ENCODE measurements at places on chromosomes 1 and 21.

DNA sequence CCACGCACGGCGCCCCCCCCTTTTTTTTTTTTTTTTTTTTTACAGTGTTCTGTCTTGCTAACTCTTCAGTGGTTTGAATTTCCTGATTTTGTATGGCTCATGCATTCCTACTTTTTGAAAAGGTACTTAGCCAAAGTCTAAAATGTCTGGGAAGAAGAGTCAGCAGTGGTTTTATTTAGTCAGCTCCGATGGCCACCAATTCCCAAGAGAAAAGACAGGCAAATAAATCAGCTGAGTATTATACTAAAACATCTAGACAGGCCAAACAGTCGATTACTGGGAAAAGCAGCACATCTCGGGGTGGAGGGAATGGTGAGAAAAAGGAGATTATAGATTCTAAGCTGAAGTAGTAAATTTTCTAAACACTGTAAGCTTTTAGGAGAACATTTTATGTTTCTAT lies 192.5 kb upstream of the ZRANB2 start:
- DNase-seq = no peak

- no peak for DNase-seq
Observed at GRCh38 chr21:31927689-31928353, 55.0 kb downstream of the HUNK start.

DNA sequence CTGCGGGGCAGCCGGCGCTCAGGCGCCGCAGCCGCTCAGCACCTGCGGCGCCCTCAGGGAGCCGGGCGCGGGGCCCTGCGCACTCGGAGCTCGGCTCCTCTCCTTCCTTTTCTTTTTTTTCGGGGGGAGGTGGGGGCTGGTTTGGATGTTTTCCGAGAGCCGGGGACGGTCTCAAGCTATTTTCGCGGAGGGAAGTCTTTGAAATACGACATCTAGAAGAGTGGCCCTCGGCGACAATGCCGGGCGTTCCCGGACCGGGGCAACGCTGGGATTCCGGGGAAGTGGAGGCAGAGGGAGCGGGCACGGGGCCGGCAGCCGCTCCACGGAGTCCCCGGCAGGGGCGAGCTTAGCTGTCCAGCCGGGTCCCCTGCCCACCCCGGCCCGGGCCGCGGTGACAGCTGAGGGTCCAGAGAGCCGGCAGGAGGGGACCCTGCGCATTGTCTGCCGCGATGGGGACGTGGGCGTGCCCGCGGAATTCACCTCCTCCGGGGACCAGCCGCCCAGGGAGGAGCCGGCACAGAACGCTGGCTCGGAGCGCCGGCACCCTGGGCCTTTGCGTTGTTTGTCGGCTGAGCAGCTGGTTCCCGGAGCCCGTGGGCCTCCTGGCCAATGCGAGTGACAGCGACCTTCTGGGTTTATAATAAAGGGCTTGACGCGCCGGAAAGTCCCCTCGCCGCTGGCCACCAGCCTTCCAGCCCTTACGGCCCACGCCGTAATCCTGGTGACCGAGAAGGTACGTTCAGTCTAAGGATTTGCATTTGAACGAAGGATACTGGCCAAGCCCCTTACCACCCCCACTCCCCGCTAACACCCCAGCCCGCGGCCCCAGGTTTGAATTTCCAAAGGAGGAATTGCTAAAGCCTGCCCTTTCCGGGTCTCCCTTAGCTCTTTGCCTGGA lies 582 bp downstream of the SLC37A1 start:
- DNase-seq = peak; percentile 68

DNA sequence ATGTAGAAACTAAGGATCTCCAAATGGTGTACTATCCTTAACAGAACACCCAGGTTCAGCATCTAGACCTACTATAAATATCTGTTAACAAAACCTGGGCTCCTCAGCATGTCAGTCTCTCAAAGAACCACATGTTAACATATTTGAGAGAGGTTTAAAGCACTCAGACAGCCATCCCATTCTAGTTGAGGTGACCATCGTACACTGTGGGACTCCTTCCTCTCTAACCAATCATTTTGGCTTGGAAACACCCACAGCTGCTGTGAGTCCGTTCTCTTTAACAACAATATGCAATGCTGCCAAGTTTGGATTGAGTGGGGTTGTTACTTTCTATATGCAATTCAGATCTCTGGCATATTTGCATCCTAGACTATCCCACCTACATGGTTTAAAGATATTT lies 105.8 kb downstream of the MRPL39 start:
- peak; percentile 39 for DNase-seq

- DNase-seq = no peak
Observed at GRCh38 chr1:94713472-94714141, 106.5 kb upstream of the SLC44A3 start.

DNA sequence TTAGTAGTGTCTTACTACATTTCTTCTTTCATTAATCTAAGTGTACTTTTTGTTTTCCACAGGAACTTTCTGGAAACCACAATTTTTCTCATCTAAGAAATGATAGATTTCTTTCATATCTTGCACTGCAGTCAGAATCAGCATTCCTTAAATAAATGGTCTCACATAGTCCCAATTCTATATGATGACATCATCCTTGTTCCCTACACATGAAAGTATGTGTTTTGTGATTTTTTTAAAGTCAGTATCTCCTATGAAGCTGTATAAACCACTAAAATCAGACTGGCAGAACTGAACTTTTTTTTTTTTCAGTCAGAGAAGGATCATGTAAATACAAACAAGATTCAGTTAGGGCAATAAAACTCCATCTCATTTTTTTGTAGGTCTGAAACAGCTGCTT lies 742.6 kb upstream of the CXADR start:
- no peak for DNase-seq

- DNase-seq = no peak
Observed at GRCh38 chr1:221435504-221435904, 306.4 kb downstream of the DUSP10 start.

GRCh38 chr1:192488058-192488457 lies 87.5 kb upstream of the RGS1 start:
- DNase-seq = no peak

DNA sequence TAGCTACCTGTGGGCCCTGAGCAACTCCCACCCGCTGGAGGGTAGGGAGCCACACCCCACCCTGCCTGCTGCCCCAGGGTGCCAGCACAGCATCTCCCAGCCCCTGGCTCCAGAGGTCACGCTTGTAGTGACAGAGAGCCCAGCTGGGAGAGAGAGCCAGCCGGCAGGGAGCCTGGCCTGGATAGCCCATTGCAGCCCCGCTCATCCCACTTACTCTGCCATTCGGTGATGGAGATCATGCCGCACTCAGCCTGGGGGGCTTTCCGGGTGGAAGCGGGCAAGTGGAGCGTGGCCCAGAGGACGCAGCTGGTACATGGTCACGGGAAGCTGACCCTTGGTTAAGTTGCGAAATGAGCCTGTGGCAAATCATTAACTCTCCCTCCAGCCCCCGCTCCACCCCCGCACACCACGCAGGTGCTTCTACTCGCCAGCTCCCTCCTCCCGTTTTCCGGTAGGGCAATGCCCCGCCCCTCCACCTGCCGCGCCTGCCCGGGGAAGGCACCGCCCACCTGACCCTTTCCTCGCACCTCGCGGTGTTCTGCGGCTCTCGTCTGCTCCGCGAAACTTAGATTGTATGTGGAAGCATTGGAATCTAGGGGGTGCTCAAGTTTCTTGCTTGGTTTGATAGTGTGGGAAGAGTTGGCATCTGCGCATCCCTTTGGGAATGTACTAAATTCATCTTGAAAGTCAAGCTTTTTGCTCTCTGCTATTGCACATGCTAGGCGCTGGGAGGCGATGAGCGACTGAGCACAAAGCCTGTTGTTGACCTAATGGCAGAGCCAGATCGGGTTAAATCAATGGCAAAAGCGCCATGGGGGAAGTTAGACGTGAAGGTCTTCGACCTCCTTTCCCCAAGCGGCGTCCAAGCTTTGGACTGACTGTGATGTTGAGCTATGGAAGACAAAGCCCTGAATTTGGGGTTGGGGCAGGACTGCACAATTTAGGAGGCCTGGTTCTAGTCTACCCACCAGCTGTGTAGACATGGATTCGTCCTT lies at the start of gene GOLT1A:
Gene GOLT1A (minus strand): TSS at position 321 of the 995 bp plus-strand sequence. CDS start 82 bp downstream, at position 239.
- DNase-seq = peak; percentile 32

DNA sequence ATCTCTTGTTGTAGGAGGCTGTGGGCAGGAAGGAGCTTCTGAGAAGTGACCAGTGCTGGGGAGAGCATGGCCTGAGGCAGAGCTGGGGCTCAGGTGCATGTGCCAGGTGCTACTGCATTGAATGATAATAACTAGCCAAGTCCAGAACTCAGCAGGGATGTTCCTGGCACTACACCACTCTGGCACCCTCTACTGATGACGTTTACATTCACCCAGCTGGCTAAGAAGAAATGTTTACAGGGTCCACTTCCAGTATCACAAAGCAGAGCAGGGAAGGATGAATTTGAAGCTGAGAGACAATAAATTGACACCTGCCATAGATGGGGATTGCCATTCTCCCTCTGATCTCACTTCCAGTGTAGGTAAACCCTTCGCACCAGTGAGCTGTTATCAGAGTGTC lies 411.8 kb downstream of the SETD4 start:
- no peak for DNase-seq

GRCh38 chr21:42906233-42906632 lies 13.1 kb downstream of the NDUFV3 start:
- DNase-seq = no peak

DNA sequence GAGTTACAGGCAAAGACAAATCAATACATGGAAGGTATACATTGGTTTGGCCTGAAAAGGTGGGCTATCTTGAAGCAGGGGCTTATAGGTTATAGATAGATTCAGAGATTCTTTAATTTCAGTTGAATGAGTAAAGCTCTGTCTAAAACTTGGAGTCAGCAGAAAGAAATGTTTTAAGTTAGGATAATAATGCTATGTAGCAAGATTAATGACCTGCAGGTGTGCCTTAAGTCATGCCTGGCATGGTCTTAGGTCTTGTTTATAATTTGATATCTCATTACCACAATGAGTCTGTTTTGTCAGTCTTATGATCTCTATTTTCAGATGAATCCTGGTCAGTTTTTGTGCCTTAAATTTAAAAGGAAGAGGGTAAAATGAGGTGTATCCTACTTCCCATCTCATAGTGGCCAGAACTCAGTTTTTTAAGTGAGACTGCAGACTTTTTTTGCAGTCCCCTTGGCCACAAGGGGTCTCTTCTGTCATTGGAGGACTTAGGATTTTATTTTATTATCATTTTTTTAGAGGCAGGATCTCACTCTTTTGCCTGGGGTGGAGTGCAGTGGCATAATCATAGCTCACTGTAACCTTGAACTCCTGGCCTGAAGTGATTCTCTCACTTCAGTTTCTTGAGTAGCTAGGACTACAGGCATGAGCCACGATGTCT lies 21.3 kb upstream of the PGBD2 start:
- no peak for DNase-seq

- DNase-seq = peak; percentile 32
Observed at GRCh38 chr1:224435318-224435763, 744 bp upstream of the WDR26 start.

GRCh38 chr1:17118706-17119075 lies 560 bp downstream of the PADI2 start:
- no peak for DNase-seq

DNA sequence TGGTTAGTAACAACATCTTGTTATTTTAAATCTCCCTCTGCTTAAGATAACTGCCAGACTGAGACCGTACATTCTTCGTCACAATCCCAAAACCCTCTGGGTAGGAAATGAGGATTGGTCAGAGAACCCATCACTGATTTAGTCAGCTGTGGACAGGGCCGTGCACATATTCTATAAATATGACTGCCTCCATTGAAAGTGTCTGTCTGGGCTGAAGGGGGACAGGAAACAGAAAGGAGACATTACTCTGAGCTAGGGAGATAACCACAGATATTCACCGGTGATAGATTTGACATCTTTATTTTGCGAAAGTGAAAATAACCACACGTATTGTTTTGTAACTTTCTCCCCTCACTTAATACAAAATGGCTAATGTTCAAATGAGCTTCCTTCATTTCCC lies 36.9 kb upstream of the ST6GALNAC5 start:
- DNase-seq = no peak

DNA sequence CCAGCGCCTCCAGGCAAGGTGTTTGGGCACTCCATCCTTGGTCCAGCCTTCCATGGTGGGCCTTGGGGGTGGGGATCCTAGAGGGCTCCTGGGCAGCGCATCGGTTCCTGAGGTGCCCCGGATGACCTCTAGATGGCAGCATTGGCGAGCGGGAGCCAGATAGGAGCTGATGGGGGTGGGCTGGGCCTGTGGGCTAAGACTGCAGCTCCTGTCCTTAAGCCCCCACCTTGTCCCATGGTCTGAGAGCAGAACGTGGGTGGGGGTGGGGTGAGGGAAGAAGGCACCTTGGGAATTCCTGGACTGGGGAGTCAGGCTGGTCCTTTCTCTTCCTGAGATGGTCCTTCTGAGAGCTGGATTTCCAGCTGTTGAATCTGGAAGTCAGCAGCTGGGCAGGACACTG lies 93.4 kb upstream of the CSF3R start:
- peak; percentile 59 for DNase-seq

DNA sequence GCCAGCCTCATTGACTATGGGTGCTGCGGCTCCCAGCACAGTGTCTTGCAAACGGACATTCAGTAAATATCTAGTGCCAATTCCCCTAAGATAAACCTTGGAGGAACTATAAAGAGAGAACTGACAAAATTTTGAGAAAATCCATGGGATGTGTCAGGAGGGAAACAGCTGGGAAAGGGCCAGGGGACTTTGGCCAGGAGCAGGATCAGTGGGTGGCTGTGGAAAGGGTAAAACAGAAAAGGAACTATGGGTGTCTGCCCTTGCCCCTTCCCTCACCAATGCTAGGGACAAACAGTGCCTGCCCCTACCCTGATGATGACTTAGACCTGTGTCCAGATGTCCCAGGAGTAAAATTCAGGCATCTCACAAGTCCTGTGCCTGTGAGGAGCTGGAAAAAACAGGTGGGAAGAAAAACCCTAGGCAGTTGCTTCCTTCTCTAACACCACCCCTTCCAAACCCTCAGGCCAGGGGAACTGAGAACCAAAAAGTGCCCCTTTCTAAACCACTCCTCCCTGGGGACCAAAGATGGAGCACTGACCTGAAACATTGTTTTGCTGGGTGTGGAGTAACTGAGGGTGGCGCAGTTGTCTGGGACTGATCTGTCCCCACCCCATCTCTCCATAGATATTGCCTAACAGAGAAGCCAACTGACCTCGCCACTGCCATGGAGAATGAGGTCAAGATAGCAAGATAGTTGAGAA lies 22.1 kb upstream of the IFNAR2 start:
- no peak for DNase-seq

GRCh38 chr1:53999920-54000319 lies 18.1 kb downstream of the LDLRAD1 start:
- no peak for DNase-seq

GRCh38 chr1:203504400-203505250 lies 10.7 kb downstream of the OPTC start:
- peak; percentile 84 for DNase-seq
